ENCODE measurements at places on chromosomes 4 and X. TPM values are rescaled to one million over a fixed set of nuclear protein-coding genes. Genes with fewer than 3 reads are reported as not detected.

DNA sequence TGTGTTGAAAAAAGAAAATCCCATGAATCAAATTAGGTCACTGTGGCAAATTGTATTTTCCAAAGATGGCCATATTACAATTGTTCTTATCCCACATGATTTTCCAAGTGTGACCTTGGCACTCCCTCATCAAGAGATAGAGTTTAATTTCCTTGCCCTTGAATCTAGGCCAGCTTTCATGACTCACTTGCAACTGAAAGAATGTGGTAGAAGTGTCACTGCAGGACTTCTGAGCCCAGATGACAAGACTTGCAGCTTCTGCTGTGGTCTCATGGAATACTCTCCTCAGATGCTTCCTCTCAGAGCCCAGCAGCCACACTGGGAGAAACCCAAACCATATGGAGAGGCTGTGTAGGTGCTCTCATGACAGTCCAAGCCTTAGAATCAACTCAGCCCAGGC, 139.0 kb downstream of the ADAMTS3 start:
- no peaks in the 10 kb centered on the region for H3K27me3 ChIP-seq
- no peak overlapping the region for H3K4me3 ChIP-seq
- H3K36me3 ChIP-seq = no peaks in the 10 kb centered on the region

- no peaks in the 10 kb centered on the region for H3K27me3 ChIP-seq
- H3K36me3 ChIP-seq = no peaks in the 10 kb centered on the region
- H3K27ac ChIP-seq = no peak overlapping the region
- no peaks in the 10 kb centered on the region for H3K4me1 ChIP-seq
- DNase-seq = no peak
These were observed 4.5 kb downstream of the SNX25 start for GRCh38 chr4:185213877-185214276.

The CXCL8 gene
- 1.9 TPM for polyA plus RNA-seq

DNA sequence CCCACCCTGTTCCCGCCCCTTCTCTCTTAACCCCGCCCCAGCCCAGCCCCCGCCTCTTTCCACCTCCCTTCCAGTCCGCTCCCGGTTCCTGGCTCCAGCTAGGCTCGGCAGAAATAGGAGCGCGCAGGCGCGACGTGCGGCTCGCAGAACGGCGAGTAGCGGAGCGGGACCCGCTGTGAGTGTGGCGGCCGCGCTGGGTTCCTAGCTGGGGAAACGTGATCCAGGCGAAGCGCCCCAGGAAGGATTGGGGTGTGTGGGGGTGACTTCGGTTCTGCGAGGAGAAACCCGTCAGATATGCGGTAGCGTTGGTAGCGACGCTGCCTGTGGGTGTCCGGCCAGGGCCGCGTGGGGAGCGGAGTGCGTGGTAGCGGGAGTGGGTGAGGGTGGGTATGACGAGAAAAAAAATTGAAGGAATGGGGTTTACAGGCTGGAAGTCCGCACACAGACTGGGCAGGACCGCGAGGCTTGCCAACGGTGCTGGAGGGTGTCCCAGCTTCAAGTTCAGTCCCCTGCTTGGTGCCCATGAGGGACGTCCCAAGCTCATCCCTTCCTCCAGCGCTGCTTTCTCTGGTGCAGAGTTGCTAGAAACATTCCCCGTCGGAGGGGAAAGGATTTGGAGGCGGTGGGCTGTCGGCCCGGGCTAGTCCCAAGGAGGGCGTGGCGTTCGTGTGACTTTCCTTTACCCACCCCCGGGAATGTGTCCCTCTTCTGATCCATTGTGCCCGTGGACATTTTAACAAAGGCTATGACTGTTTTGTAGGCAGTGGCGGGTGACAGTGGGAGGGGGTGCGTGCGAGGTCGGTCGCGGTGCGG, at the start of gene PRRG1:
Gene PRRG1 (plus strand): TSS at position 144 of the 813 bp plus-strand sequence. CDS start 56,886 bp downstream, outside the sequence.
- H3K4me1 ChIP-seq = no peaks in the 10 kb centered on the region
- peak within 1 kb of the TSS; percentile 51 for H3K4me3 ChIP-seq
- peak; percentile 83 for DNase-seq

DNA sequence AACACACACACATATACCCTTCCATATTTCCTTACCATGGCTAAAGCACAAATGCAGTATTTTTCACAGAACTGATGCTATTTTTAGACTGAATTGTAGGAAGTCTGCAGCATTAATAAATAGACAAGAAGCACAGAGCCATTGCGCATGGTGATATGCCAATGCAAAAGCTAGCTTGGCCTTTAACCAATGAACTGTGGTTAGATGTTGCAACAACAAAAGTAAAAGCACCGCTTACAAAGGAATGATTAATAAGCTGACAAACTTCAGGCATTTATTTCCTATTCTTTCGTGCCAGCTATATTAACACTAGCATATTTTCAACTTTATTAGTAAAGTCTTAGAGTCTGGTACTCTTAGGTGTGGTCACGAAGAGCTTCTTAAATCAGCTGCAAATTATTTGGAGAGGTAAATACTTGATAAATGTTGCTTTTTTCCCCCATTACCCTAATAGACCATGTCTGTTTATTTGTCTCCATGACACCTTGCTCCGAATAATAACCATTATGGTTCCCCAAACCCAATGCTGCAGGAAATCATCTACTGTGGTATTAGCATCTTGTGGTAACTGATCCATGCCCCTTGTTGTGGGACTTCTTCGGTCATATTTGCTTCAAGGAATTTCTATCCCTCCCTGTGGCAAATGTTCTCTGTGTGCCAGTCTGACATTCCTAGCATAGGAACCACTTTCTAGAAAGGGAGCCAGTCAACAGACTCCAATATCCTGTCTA, 306.1 kb upstream of the TAPT1 start:
- peaks cover 3% of the 10 kb centered on the region for H3K4me1 ChIP-seq
- no peaks in the 10 kb centered on the region for H3K27me3 ChIP-seq
- H3K36me3 ChIP-seq = no peaks in the 10 kb centered on the region

The CDKL5 gene
- 12.6 TPM for polyA plus RNA-seq

DNA sequence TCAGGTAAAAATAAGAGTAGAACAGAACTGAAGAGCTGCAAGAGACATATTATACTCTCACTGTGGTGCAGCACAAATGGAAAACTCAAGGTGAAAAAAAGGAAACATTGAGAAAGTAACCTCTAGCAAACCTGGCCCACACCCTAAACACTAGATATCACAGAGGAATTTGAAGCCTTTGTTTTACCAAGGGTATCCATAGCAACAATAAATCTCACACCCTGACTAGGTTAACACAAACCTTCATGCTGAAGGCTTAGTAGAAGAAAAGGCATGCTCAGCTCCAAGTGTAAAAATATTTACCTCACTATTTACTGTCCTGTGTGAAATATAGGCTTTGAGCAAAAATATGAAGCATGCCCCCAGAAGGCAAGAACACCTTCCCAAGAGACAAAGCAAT, 61.9 kb upstream of the TAB3 start:
- no peaks in the 10 kb centered on the region for H3K27me3 ChIP-seq
- no peak overlapping the region for H3K27ac ChIP-seq
- no peaks in the 10 kb centered on the region for H3K36me3 ChIP-seq
- no peak for DNase-seq
- no peak overlapping the region for H3K4me3 ChIP-seq

The EDA gene
- polyA plus RNA-seq = 4.6 TPM

The ARMCX6 gene
- 106 TPM for polyA plus RNA-seq

DNA sequence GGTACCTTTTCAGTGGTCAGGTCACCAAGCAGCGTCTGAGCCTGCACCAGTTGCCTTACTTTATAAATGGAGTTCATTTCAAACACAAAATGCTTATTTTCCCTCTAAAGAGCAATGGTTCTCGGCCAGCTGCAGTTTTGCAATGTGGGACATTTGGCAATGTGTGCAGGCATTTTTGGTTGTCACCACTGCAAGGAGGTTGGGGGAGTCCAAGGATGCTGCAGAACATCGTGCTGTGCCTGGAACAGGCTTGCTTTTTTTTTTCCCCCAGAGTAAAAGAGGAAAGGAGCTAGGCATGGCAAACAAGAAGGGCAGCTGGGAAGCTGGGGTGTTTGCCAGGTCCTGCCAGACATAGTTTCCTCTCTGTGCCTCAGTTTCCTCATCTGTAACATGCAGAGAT, 115.6 kb downstream of the GPR143 start:
- no peaks in the 10 kb centered on the region for H3K36me3 ChIP-seq
- no peaks in the 10 kb centered on the region for H3K4me1 ChIP-seq
- H3K27ac ChIP-seq = no peak overlapping the region
- DNase-seq = no peak

DNA sequence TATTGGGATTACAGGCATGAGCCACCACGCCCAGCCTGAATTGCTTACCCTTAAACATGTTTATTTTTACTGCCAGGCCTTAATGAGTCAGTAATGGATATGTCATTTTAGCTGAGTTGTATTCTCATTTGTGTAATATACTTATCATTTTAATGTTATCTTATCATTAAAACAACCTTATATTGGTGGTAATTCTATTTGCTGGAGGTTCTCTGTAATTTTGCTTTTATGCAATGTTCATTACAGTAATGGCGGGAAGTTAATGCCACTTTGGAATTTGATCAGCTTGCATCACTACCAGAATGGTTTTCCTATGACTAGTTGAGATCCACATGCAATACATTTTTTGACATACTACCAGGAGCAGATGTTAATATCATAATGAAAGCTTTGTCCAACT, 6.3 kb upstream of the PGAM4 start:
- H3K4me1 ChIP-seq = no peaks in the 10 kb centered on the region
- peaks cover 5% of the 10 kb centered on the region for H3K27me3 ChIP-seq
- no peak overlapping the region for H3K27ac ChIP-seq

DNA sequence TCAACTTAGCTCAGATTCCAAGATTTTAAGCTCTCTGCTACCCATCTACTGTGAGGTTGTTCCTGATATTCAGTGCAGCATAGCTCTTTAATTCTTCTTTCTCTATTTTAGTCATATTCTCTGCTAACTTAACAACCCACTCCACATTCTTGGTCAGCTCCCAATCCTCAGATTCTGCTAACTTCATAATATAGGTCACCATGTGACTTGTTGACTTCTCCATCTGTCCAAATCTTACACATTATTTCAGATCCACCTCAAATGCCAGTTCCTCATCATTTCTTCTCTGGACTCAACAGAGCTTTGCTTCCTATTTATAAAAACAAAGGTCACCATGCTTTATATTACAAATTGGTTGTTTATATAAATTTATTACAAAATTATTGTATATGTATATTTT, 29.3 kb upstream of the RXFP1 start:
- no peak overlapping the region for H3K27ac ChIP-seq
- no peaks in the 10 kb centered on the region for H3K36me3 ChIP-seq
- H3K4me3 ChIP-seq = no peak overlapping the region
- no peaks in the 10 kb centered on the region for H3K4me1 ChIP-seq
- H3K27me3 ChIP-seq = no peaks in the 10 kb centered on the region

- peaks cover 13% of the 10 kb centered on the region for H3K36me3 ChIP-seq
- no peak overlapping the region for H3K4me3 ChIP-seq
- no peak for DNase-seq
- H3K4me1 ChIP-seq = no peaks in the 10 kb centered on the region
These were observed 188.9 kb downstream of the FBXW7 start for GRCh38 chr4:152346979-152347378.

- no peaks in the 10 kb centered on the region for H3K4me1 ChIP-seq
- DNase-seq = no peak
- H3K27me3 ChIP-seq = no peaks in the 10 kb centered on the region
- no peaks in the 10 kb centered on the region for H3K36me3 ChIP-seq
- H3K4me3 ChIP-seq = no peak overlapping the region
These were observed 1411.2 kb downstream of the RAPGEF2 start for GRCh38 chr4:160514126-160514525.

DNA sequence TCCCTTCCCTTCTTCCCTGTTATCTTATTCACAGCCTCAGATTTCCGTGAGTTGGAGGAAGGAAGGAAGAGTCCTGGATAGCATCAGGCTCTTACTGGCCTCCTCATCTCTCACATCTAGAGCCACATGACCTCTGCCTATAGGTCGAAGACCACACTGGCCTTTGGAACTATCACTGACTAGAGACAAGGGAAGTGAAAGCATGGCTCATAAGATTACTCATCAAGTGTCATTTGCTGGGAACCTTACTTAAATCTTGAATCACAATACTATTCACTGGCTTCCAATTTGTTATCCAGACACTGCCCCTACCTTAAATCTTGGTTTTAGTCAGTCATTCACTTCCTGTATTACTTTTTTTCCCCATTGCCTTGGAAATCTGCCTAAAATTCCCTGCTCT, 61.6 kb upstream of the MTMR8 start:
- H3K4me3 ChIP-seq = no peak overlapping the region
- no peaks in the 10 kb centered on the region for H3K36me3 ChIP-seq
- DNase-seq = no peak
- no peaks in the 10 kb centered on the region for H3K4me1 ChIP-seq

GRCh38 chr4:112449708-112450107, 66.3 kb downstream of the NEUROG2 start:
- no peaks in the 10 kb centered on the region for H3K4me1 ChIP-seq
- no peaks in the 10 kb centered on the region for H3K27me3 ChIP-seq
- no peak for DNase-seq
- no peak overlapping the region for H3K4me3 ChIP-seq
- no peaks in the 10 kb centered on the region for H3K36me3 ChIP-seq

Data from left lung (tissue), 14 donors.